Activated CD4-positive, alpha-beta memory T cell treated with anti-CD3 and anti-CD28 coated beads, Interleukin-2, amount 10 ng/mL, durations not matched to agents 7 days and 5 days (primary cell): ENCODE measurements at places on chromosomes 1 and 21.

DNA sequence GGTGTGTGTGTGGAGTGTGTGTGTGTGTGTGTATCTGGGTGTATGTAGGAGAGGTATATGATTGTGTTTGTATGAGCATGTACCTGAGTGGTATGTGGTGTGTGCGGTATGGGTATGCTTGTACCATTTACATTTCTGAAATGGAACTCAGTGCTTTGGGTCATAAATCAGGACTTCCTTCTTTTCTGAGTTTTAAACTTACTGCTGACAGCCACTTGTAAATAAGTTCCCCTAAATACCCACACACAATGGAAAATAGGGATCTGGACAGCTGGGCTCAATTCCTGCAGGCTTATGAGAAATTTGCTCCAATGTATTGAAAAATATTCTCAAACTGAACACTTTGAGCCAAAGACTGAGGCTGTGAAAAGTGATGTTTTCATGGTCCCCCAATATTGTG lies 293.6 kb downstream of the HLX start:
- no peak for DNase-seq

DNA sequence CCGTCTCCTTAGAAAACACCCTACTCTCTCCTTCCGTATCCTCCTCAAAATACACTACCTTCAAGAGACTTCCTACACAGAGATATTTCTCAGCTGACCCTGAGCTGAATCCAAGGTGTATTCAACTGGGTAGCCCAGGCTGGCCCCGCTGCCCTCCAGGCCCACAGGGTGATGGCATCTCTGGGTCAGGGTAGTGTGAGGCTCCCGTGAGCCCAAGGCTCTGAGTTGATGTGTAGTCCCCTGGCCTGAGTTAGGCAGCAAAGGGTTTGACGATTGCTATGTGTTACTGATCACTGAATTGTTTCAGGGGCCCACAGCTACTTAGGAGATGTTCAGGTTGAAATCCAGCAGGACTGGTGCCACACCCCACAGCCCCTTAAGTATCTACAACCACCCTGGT lies 6.7 kb downstream of the INAVA start:
- DNase-seq: no peak

GRCh38 chr1:78168306-78168705 lies 122.5 kb downstream of the GIPC2 start:
- no peak for DNase-seq

DNA sequence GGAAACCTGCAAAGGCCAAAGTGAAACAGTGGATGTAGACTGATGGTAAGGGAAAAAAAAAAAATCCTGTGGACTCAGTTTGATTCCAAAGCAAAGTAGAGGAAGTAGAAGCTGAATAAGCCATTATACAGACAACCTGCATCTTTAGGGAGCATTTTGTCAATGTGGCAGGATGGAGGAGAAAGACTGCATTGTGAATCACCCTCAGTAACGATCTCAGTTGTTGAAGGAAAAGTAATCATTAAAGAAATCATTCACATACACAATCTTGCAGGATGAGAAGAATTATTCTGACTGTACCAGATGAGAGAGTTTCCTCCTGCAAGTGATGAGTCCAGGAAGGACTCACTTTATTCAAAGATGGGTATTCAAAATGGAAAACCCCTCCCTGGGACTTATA lies 45.1 kb upstream of the TRIM67 start:
- DNase-seq: no peak

- DNase-seq: no peak
Measured at GRCh38 chr1:84726593-84727499, 36.6 kb upstream of the SSX2IP start.

DNA sequence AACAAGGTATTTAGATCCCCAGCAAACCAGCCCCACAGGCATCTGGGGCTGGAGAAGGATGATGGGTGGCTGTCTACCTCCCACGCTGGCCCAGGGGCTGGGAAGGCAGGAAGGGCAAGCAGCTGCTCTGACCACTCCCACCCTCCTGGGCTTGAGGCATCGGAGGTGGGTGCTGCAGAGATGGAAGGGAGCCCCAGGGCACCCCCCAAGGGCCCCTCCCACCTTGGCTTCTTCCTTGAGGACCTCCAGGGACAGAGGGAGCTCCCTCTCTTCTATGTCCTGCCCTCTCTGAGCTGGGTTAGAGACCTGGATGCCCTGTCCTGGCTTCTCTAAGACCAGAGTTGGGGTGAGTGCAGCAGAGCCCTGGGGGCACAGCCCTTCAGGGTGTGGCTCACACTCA lies 3.1 kb downstream of the CD52 start:
- no peak for DNase-seq

DNA sequence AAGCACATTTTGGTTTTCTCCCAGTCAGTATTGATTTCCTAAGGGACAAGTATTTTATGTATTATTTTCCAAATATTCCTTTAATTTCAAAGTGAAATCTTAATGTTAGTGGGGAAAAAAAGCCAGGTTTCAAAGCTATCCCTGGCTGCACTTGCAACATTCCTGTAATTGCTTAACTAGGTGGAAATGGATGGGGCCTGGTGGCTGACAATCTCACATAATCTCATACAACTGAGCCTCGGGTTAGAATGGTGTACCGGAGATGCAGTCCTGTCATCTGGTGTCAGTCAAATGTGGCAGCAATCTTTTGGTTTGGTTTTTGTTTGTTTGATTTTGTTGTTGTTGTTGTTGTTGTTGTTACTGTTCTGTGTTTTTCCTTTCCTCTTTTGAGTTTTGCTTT lies 46.1 kb downstream of the KDM1A start:
- no peak for DNase-seq

GRCh38 chr1:207998691-207999090 lies 87.8 kb upstream of the CD34 start:
- no peak for DNase-seq

GRCh38 chr1:175118375-175119367 lies 51.0 kb downstream of the TNN start:
- no peak for DNase-seq

GRCh38 chr1:110067893-110068645 lies 2.4 kb downstream of the ALX3 start:
- DNase-seq: no peak

DNA sequence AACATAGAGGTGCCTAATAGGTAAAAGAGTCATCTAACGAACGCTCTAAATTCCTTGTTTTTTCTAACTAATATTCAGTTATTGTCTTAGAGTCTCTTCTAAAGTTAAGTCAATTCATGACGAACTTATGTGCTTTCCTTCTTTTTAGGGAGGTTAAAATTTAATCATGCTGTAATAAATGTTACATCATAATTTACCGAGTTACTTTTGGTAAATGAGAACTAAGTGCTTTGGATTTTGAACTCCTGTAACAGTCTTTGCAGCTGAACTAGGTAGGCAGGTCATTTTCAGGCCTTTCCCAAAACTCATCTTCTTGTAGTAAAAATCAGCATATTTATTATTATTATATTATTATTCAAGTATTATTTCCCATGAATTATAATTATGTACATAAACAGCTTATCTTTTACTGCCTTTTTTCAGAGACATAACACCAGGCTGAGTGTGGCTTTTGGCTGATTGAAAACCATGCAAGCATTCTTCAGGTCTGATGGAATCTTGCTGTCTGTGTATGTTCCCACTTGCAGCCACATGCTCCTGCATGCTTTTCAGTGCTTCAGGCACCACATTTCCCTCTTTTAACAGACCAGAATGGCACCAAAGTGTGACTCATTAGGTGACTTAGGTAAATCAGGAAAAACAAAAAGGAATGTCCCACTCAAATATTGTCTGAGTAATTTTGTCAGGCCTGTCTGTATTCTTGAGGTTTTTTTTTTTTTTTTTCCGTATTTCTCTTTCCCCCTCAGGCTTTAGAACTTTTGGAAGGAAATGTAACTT lies 81.0 kb upstream of the CD55 start:
- no peak for DNase-seq
